ENCODE measurements at places on chromosomes 2 and 18. TPM values are rescaled to one million over a fixed set of nuclear protein-coding genes. Genes with fewer than 3 reads are reported as not detected.

GRCh38 chr2:181190711-181191110, 210.3 kb downstream of the UBE2E3 start:
- DNase-seq, result no peak

- DNase-seq, result no peak
Observed at GRCh38 chr2:216012133-216012829, 1.1 kb downstream of the MREG start.

- no peak for DNase-seq
Observed at GRCh38 chr2:189794310-189794709, 10.1 kb downstream of the PMS1 start.

DNA sequence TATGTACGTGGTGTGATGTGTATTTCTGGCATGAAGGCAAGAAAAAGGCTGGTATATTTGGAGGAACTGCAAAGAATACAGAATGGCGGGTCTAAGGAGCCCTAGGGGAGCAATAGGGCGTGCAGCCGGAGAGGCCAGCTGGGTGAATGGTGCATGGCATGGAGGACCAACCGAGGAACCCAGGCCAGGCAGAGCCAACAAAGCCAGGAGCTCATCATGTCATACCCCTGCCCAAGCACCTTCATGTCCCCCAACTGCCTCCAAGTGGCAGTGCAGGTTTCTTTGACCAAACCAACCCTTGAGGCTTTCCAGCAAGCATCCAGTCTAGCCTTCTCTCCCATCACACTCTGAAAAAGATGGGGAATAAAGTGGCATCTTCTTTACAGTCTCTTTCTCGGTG, 8.9 kb upstream of the KCNK3 start:
- DNase-seq, result no peak

DNA sequence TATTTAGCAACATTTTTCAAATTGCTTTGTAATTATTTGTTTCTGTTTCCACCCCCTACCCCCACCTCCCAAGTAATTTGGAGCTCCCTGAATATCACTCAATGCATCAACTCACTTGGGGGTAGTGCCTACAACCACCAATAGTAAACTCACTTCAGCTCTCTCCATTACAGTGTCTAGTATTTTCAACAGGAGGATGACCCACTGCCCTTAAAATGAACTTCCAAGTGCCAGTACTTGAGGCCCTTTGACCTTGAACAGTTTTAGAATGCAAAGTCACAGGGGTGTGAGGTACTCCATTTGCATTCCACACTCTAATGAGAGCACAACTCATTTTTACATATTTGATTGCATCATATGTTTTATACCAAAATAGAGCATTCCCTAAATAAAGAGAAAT, 523.0 kb downstream of the ERBB4 start:
- no peak for DNase-seq

GRCh38 chr2:145623136-145623535, 1103.2 kb upstream of the ZEB2 start:
- DNase-seq, result peak; percentile 4

DNA sequence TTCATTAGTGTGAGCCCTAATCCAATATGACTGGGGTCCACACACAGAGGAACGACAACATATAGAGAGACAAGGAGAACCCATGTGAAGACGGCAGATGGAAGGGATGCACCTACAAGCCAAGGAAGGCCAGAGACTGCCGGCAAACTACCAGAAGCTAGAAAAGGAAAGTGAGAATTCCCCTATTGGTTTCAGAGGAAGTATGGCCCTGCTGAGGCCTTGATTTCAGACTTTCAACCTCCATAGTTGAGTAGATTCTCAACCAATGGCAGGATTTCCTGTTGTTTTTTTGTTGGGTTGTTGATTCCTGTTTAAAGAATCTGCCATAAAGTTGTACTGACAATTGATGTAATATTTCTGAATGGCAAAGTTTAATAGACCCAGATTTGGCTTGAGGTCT, 241.5 kb downstream of the SATB2 start:
- no peak for DNase-seq

DNA sequence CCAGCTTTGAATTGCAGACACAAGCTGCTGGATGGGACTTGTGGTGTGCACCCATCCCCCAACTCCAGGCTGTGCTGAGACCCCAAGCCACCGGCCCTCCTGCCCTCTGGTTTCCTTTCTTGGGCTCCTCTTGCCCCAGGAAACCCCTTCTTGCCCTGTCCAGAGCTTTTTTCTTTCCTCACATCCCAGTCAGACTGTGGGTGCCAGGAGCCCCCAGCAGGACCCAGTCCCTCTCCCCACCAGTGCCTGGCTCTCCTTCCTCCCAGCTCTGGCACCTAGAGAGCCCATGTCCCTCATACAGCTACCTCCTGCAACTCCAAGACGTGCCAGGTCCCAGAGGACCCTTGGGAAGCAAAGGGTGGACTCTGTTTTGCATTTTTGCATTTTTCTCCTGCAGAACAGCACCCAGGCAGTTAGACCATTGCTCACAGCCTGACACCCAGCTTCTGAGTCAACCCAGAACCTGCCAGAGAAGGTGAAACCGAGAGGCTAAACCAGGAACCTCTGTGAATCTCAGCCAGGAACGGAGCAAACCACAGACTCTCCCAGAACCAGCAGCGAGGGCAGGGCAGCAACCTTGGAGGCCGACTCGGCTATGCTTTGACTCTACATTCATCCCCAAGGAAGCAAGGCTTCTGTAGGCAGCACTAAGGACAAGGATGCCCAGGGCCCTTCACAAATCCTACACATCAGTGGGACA, 221.1 kb downstream of the ANAPC1 start:
- DNase-seq, result peak; percentile 46

GRCh38 chr2:138335036-138335435, 166.5 kb upstream of the SPOPL start:
- no peak for DNase-seq

DNA sequence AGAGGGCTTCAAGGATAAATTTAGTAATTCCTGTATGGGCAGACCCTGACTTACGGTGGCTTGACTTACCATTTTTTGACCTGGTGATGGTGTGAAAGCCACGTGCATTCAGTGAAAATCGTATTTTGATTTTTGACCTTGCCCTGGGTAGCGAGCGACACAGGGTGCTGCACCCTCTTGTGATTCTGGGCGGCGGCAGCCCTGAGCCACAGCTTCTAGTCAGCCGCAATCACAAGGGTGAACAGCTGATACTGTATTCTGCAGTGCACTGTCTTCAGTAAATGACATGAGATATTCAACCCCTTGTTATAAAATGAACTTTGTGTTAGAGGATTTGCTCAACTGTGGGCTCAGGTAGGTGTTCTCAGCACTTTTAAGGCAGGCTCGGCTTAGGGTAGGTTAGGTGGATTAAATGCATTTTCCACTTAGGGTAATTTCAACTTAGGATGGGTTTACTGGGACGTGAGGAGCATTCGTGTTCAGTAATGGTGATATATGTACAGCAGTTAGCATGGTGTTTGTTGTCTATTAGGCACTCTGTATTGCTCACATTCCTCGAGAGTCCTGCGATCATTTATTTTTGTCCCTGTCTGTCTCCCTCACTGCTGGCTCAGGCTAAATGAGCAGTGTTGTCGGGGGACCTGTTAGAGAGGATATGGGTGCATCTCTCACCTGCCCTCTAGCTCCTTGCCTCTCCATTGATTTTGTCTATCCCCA, 109.9 kb downstream of the CEP192 start:
- DNase-seq, result no peak

DNA sequence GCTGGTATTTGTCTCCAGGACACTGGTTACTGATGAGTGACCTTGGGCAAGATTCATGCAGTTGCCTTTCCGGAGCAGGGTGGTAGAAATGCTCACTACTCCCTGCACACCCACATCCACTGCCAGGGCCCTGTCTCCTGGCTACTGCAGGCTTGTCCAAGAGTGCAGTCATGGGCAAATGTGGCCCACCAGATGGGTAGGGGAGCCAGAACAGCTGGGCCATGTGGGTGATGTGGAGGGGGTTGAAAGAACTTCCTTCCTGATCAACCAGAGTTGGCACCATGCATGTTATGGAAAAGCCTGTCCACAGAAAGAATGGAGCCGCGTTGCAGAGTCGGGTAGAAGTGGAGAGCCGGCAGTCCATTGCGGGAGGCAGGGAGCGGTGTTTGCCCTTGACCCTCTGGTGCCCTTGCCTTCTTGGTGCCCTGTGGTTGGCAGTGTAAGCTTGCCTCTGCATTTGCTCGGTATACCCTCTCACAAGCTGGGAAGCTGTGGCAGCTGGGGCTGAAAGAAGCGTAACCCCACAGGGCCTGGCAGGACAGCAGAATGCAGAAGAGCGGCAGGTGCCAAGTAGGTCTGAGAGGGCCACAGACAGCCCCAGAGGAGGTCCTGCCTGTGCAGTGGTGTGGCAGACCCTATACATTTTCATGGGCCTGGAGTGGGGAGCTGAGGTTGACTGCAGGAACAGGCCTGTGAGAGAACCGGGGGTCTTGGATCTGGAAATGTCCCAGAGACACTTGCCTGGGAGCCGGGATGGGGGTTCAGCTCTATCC, 253.2 kb downstream of the TFCP2L1 start:
- DNase-seq, result no peak

DNA sequence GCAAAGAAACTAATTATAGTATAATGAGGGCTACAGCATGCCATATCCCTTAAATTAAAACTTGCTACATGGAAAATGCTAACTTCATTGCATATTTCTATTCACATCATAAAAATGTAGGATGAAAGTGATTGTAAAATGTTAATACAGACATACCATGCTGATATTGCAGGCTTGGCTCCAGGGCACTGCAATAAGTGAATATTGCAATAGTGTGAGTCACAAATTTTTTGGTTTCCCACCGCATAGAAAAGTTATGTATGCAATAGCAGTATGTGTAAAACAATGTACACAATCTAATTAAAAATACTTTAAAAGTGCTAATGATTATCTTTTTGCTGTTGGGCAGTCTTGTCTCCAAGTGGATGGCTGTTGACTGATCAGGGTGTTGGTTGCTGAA, 162.1 kb downstream of the CD8B2 start:
- DNase-seq, result no peak

- peak; percentile 97 for DNase-seq
Observed at GRCh38 chr2:84906900-84907714, 1.7 kb downstream of the TMSB10 start.

DNA sequence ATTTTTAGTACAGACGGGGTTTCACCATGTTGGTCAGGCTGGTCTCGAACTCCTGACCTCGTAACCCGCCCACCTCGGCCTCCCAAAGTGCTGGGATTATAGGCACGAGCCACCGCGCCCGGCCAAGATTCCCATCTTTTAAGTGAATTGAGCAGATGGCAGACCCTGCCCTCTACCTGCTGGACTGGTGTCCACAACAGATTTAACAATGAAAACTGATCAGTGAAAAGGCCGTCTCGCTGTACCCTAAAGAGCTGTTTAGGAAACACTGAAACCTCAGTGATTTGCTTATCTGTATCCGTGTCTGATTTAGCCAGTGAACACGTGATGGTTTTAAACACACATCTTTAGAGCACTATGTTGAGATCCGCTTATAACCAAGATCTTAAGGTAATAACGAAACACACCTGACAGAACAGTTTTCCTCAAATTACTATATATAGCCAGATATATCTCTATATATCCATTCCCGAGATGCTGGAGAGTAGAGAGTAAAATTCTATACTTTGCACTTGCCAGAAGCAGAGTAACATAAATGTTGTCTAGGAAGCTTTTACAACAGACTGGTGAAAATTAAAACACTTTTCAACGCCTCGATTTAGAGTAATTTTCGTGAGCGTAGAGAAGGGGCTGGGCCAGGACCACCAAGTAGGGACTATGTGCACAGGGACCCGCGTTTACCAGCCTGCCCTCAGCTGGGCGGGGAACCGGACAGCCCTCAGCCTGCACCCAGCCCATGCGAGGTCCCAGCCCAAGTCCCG, 594 bp downstream of the FAM161A start:
- DNase-seq, result peak; percentile 25

DNA sequence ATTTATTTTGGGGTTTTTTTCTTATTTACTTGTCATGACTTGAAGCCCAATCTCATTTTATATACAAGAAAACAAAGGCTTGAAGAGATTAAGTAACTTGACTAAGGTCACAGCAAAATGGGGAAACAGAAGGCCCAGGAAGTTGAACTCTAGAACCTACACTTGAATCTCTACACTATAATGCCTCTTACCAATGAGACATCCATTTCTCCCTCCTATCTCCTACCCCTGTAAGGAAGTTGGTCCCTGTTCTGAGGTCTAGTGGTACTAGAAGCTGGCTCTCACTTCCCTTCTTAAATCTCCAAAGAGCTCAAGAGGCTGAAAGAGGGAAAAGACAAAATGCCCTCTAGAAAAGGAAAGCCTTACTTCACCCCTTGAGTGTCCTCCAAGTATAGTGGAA, 25.5 kb upstream of the IHH start:
- DNase-seq, result no peak

- no peak for DNase-seq
Observed at GRCh38 chr2:112967023-112967422, 10.8 kb upstream of the IL36G start.

- no peak for DNase-seq
Observed at GRCh38 chr2:200350850-200351285, 44.4 kb downstream of the SPATS2L start.

DNA sequence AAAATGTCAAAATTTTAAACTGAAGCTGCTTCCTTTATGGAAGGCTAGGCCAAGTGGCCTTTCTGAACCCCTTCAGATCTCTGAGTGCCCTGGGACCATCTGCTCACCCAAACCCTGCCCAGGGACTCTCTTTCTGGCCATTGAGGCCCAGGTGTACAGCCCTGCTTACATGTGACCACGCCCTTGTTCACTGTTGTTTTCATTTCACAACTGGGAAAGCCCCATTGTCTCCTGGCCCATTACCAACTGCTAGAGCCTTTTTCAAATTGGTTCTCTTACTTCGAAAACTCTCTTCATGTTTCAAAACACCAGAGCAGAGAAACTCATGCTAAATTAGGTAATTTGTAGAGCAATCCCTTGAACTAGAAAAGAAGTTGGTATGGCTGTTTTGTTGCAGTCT, 219.5 kb upstream of the TANK start:
- DNase-seq, result no peak

DNA sequence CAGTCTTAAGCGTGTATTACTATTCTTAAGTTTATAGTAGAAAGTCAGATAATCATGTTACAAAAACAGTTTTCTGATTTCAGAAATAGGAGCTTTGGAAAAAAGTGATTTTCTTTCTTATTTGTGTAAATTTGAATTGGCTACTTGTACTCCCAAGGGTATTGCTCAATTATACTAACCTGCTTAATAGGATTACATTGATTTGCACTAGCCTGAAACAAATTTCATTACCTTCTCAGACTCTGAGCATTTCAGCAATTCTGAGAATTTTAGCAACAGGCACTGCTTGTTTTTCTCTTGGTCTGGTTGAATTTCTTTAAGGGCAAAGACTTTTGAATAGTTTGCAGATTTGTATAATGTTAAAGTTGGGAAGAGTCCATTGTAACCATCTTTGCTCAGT, 87.2 kb upstream of the NXPH2 start:
- DNase-seq, result no peak

TUBA3E gene
- not detected for total RNA-seq

IL36RN gene
- total RNA-seq, result not detected

ORC2 gene
- 28.8 TPM for total RNA-seq

TDRD15 gene
- not detected for total RNA-seq

ZAP70 gene
- total RNA-seq, result not detected

RNPEPL1 gene
- 13.5 TPM for total RNA-seq

NBAS gene
- total RNA-seq, result 39.0 TPM

CDH19 gene
- total RNA-seq, result not detected

KCNK3 gene
- total RNA-seq, result 0.05 TPM

CNDP1 gene
- not detected for total RNA-seq

SLC4A5 gene
- not detected for total RNA-seq

ICA1L gene
- 9.7 TPM for total RNA-seq

RND3 gene
- total RNA-seq, result 205 TPM

LYPD6 gene
- total RNA-seq, result 40.4 TPM

Data from A172 (cell line).